ENCODE measurements at places on chromosomes 13 and 19. TPM values are rescaled to one million over a fixed set of nuclear protein-coding genes. Genes with fewer than 3 reads are reported as not detected.

DNA sequence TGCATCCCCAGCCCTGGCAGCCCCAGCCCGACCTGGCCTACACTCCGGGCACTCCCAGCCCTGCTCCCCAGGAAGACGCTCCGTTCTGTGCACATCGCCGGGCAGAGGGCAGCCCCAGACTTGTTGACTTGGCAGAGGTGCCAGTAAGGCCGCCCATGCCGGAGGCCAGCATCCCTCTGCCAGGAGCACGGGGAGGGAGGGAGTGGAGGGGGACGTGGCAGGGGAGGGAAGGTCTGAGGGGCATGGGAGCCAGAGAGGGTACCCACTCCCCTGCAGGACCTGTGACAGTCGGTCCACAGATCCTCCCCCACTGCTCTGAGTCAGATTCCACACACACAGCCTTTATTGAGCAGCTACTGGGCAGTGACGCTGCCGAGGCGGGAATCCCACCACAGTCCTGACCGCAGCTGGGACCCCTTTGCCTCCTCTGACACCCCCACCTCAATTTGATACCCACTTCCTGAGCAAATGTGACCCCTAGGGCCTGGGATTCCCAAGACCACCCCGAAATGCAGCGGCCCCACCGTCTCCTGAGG lies 1.9 kb upstream of the NKPD1 start:
- H3K27me3 ChIP-seq, result peaks cover 20% of the 10 kb centered on the region
- no peak overlapping the region for H3K27ac ChIP-seq
- no peak for DNase-seq
- no peaks in the 10 kb centered on the region for H3K4me1 ChIP-seq

The TTC9B gene
- not detected for total RNA-seq

- H3K36me3 ChIP-seq, result no peaks in the 10 kb centered on the region
- H3K4me1 ChIP-seq, result no peaks in the 10 kb centered on the region
- no peak overlapping the region for H3K27ac ChIP-seq
- DNase-seq, result no peak
- no peak overlapping the region for H3K4me3 ChIP-seq
Observed at GRCh38 chr19:50708179-50708879, 11.3 kb downstream of the SHANK1 start.

The CGB7 gene
- 0.31 TPM for total RNA-seq

GRCh38 chr19:17002455-17002854 lies 24.2 kb downstream of the CPAMD8 start:
- H3K27ac ChIP-seq, result no peak overlapping the region
- no peaks in the 10 kb centered on the region for H3K27me3 ChIP-seq
- H3K36me3 ChIP-seq, result peaks cover 7% of the 10 kb centered on the region
- H3K4me1 ChIP-seq, result no peaks in the 10 kb centered on the region
- no peak for DNase-seq

GRCh38 chr19:18943465-18943864 lies 2.4 kb upstream of the HOMER3 start:
- no peak for DNase-seq
- no peaks in the 10 kb centered on the region for H3K27me3 ChIP-seq
- peaks cover 16% of the 10 kb centered on the region for H3K4me1 ChIP-seq
- H3K27ac ChIP-seq, result no peak overlapping the region
- no peak overlapping the region for H3K4me3 ChIP-seq
- no peaks in the 10 kb centered on the region for H3K36me3 ChIP-seq

DNA sequence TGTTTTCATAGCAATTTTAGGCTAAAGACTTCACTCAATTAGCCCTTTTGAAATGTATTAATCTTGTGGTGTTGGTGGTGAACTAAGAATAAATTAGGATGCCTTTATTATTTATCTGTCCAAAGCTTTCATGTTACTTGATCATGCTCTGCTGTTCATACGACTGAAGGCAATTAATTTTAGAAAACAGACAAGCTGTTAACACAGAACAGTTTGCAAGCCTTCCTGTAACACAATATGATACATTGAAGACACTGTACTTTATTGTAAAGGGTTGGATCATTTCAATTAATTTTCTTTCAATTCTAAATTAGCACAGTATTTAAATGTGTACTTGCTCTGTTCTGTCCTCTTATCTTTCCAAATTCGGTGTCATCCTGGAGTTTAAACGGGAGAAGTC lies 794.3 kb upstream of the MIR17HG start:
- DNase-seq, result no peak
- H3K27me3 ChIP-seq, result no peaks in the 10 kb centered on the region
- H3K4me1 ChIP-seq, result no peaks in the 10 kb centered on the region
- H3K36me3 ChIP-seq, result no peaks in the 10 kb centered on the region
- no peak overlapping the region for H3K4me3 ChIP-seq
- H3K27ac ChIP-seq, result no peak overlapping the region

The SYNE4 gene
- total RNA-seq, result 10.9 TPM
